ENCODE measurements at places on chromosomes 1 and 21.

GRCh38 chr1:79472067-79472656 lies 465.6 kb upstream of the ADGRL4 start:
- DNase-seq: no peak

DNA sequence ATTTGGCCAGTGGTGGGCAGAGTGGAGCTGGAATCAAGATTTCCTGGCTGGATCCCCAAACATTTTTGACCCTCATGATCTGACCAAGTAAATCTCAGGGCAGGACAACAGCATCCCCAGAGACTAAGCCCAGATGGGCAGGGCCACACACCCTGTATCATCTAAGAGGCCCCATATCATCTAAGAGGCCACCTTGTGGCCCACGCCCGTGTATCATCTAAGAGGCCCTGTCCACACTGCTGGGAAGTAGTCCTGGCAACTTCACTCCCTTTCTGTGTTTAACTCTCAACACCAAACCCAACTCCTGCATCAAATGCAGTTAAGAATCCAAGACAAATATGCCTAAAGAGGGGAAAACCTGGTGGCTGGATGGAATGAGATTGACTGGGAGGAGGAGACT lies 81.6 kb upstream of the SSX2IP start:
- no peak for DNase-seq

- no peak for DNase-seq
Observed at GRCh38 chr1:237574536-237574935, 316.2 kb downstream of the ZP4 start.

DNA sequence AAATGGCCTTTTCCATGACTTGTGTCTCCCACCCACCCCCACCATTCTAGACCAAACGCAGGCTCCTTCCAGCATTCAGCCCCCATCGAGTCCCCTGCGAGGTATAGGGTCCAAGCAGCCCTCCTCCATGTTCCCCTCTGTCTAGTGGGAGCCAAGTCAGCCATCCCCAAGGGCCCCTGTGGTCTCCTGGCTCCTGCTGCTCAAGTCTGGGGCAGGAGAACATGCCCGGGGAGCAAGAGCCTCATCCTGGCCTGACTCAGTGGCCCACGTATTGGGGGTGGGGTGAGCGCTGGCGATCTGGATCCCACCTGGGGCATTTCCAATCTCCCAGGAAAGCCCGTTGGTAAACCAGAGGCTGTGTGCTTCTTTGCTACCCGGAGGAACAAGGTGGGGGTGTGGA lies 4.1 kb upstream of the PRDM16 start:
- no peak for DNase-seq

GRCh38 chr1:13628711-13629110 lies 45.1 kb downstream of the PDPN start:
- no peak for DNase-seq

GRCh38 chr1:154352245-154352580 lies 26.9 kb downstream of the ATP8B2 start:
- DNase-seq: no peak

DNA sequence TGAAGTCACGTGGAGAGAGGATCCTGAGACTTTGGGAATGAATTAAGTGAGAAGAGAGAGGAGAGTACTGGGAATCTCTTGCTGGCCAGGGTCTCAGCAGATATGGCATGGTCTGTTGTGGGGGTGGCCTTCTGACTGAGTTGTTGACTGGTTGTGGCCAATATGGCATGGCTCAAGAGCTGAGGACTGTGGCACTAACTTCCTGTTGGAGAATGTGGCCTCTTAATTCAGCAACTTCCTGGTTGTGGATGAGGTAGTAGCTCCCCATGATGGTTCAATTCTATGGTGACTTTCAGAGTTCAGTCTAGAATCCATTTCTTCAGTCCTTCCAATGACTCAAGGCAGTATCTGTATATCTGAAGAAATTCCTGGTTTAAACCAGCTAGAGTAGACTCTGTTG lies 44.7 kb upstream of the PAXBP1 start:
- no peak for DNase-seq

DNA sequence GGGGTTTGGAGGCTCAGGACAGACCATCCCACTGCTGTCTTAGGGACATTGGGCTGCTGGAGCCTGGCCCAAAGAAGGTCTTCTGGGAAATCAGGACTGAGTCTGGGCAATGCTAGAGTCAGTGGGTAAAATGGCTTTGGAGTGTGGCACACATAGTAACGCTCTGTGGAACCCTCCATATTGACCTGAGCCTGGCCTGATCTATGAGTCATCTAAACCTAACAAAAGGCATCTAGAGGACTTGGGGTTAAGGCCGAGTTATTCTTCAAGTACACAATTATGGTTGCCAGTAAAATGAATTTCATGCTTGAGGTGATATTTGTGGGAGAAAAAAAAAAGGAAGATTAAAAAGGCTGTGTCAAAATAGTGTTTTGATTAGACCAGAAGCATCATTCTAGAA lies 77.7 kb downstream of the ST6GALNAC5 start:
- no peak for DNase-seq

- no peak for DNase-seq
Observed at GRCh38 chr21:43269440-43269839, 100.6 kb downstream of the CRYAA start.

DNA sequence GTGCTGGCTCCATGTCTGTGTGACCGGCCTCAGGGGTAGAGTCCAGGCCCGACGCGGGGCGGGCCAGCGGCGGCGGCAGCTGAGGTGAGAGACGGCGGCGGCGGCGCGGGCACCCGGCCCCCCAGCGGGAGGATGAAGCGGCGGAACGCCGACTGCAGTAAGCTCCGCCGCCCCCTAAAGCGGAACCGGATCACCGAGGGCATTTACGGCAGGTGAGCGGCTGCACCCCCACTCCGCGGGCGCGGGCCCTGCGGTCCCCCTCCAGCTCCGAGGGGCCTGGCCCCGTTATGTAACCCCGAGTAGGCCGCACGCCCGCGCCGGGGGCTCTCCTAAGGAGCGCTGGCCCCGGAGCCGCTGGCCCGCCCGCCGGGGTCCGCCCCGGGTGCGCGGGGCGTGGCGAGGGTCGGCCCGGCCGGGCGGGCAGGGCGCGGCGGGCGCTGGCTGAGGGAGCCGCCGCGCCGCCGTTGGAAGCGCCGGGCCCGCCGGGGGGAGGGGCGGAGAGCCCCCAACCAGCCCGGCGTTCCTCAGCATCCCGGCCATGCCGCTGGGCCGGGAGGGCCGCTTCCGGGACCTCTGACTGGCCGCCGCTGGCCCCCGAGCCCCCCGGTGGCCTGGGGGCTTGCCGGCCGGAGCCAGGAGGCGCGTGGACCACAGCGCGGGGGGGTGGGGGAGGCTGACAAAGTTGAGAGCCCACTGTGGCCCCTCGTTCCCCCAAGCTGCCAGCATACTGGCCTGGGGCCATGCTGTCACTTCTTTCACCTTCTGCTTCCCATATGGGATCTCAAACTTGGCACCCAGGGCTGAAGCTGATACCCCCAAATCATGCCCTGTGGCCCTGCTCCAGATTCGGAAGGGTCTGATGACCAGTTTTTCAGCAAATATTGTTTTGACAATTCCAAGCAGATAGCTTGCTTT lies 527 bp downstream of the MACO1 start:
- DNase-seq: no peak

DNA sequence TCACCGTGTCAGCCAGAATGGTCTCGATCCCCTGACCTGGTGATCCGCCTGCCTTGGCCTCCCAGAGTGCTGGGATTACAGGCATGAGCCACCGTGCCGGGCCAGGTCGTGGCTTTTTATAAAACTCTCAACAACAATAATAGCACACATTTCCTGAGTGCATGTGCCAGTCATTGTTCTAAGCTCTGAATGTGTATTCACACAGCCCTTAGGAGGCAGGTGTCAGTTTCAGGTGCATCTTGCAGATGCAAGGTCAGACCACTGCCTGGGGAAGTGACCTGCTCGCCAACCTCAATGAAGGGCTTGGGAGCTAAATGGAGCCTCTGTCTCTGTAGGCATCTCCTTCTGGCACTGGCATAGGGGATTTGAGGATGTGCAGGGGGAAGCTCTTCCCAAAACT lies 1.6 kb upstream of the LEFTY2 start:
- no peak for DNase-seq

DNA sequence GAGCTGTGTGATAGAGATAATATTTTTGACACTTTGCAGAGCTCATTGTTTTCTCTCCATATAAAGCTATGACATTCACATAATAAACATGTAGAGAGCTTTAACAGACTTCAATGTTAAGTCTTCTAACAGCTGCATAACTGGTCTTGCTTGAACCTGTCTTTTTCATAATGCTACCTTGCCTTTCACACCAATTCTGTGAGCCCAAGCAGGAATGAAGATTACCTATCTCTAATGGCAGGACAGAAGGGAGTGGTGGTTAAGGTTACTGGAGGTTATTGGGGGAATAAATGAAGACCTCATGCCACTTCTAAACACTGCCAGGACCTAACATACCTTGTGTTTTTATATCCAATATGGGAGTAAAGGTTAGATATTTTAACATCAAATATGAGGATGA lies 2.3 kb upstream of the CD55 start:
- DNase-seq: no peak

DNA sequence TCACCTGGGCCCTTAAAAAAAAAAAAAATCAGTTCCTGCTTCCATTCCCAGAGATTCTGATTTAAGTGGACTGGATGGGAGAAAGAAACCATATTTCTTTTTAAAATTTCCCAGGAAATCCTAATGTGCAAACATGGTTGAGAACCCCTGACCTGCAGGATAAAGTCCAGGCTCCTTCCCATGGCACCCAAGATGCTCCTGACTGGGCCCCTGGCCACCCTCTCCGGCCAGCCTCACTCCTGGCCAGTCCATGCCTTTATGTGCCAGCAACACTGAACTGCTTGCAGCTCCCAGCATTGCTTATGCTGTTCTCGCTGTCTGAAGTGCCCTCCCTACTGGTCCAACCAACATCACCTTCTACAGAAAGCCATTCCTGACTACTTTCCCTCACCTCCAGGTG lies 93.9 kb downstream of the TEX35 start:
- no peak for DNase-seq

DNA sequence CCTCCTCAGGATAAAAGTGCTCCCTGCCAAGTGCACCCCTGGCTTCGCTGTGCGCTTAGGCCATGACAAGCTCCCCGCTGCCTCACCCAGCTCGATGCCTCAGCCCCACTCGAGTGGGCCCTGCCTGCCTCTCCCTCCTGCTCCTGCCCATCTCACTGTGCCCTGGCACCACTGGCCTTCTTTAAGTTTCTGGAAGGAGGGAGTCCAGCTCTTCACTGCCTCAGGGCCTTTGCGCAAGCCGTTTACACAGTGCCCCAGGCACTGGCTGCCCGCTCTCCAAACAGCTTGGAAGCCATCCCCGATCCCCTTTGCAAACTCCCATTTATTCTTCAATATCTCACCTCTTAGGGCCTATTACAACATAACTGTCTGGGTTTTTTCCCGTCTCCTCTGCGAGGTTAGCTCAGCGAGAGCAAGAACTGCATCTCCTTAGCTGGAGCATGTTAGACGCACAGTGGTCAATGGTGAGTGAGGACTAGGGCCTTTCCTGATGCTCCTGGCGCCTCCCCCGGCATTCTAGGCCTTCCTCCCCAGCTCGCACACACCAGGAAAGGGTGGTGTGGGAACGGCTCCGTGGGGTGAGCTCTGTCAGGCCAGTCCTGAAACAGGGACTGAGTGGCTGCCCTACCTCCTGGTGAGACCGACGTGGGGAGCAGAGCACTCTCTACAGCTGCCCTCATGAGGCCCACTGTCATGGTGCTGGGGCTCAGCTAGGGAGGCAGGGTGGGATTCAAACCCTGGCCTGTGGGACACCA lies 31.9 kb downstream of the PODN start:
- DNase-seq: no peak

DNA sequence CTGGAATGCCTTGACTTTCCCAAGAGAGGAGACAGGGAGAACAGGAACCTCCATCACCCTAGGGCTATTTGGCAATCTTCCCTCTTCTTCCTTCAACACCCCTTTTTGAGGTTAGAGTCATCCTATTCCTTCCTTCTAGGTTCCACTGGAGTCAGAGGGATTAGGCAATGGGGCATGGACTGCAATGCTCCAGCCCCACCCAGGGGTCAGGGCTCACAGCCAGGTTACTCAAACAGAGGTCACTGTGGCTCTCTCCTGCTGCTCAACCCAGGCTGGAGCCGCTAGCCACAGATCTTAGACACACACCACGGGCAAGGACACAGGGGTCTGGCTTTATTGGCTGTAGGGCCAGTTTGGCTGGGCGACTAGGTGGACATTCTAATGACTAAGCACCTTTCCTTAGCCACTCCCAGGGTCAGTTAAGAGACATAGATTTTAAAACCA lies 145.5 kb upstream of the NRIP1 start:
- DNase-seq: no peak

DNA sequence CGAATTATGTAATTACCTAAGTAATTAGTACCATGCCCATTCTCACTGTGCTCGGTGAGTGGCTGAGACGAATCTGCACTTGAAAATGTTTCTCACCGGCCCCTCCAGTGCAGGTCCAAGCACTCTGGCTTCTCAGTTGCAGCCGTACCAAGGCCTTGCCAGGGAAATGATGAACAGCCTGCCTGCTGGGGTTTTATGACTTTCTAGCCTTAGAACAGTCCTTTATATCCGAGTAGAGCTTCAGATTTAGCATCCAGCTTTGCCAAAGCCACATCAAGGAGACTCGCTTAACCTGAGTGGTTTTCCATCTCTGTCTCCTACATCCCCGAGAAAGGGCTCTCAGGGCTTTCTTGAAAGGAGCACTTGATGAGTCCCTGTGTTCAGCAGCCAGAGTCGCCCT lies 83.4 kb downstream of the GREM2 start:
- DNase-seq: no peak

GRCh38 chr1:3912809-3913685 lies 13.0 kb upstream of the C1orf174 start:
- no peak for DNase-seq

DNA sequence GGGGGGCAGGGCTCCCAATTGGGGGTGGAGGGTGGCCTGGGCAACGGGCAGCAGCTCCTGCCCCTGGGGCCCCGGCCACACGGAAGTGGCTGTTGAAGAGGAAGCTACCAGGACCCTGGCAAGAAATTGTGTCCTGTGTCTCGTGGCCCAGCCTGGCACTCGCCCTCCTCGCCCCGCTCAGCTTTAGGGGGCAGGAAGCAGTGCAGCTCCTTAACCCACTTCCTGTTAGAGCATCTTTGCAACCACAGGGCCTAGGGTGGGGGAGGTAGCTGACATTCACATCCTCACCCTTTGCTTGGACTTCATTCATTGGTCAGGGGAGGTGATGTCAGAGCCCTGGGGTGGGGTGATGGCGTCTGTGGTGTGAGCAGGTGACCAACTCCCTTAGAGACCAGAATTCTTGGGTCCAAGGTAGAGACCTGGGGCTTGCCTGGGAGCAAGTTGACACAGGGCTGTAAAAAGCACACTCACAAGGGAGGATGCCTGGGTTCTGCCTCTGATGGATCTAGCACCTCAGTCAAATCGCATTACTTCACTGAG lies at the start of gene ARHGAP30:
TSS of gene ARHGAP30 (minus strand) at position 161 of the 540 bp plus-strand sequence. CDS start 267 bp downstream, outside the sequence.
- DNase-seq: no peak

Data from NCI-H1930 (cell line).